ENCODE measurements at places on chromosomes 11 and 22. TPM values are rescaled to one million over a fixed set of nuclear protein-coding genes. Genes with fewer than 3 reads are reported as not detected.
A peak's percentile ranks its signal among the peaks of the same experiment; 100 is the strongest.

DNA sequence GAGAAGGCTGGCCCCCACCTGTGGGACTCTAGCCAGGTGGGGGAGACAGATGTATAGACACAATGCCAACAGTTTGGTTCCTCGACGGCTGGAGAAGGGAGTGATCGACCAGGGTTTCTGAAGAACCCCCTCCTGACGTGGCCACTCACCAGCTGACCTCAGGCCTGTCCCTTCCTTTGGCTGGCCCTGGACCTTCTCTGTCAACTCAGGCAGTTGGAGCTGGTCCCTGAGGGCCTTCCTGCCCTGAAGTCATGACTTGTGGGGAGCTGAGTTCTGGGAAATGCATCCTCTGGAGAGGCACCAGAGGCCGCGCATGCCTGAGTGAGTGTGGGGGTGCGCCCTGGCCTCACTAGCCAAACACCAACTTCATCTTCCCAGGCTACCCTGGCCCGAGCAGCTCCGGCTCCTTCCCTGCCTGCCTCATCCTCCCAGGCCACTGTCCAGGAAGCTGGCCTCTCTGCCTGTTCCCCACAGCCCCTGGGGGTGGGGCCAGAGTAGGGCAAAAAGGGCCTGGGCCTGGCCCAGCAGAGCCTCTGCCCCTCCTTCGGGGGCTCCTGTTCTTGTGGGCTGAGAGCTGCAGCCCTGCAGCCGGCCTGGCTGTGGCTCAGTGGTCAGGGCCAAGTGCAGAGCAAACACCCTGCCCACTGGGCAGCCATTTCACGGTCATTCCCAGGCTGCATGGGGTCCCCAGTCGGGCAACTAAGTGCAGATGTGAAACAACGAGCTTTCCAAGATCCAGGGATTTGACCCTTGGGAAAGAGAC is 23.6 kb downstream of the TXN2 start:
- peak; percentile 90 for DNase-seq

- DNase-seq, result no peak
Measured at GRCh38 chr22:38782402-38783094, 11.4 kb downstream of the DNAL4 start.

JAML gene
- 2.0 TPM for polyA plus RNA-seq

NPAS4 gene
- polyA plus RNA-seq, result 0.84 TPM

SBF2 gene
- polyA plus RNA-seq, result 10.8 TPM

All from right cardiac atrium (tissue), 5 donors.